IPS DF 19.7 (cell line): ENCODE measurements at places on chromosomes 4 and X.

- no peak for DNase-seq
These were observed 55.0 kb upstream of the BMP2K start for GRCh38 chr4:78720994-78721677.

GRCh38 chrX:45515262-45516215 is 314.9 kb upstream of the DIPK2B start:
- no peak for DNase-seq

DNA sequence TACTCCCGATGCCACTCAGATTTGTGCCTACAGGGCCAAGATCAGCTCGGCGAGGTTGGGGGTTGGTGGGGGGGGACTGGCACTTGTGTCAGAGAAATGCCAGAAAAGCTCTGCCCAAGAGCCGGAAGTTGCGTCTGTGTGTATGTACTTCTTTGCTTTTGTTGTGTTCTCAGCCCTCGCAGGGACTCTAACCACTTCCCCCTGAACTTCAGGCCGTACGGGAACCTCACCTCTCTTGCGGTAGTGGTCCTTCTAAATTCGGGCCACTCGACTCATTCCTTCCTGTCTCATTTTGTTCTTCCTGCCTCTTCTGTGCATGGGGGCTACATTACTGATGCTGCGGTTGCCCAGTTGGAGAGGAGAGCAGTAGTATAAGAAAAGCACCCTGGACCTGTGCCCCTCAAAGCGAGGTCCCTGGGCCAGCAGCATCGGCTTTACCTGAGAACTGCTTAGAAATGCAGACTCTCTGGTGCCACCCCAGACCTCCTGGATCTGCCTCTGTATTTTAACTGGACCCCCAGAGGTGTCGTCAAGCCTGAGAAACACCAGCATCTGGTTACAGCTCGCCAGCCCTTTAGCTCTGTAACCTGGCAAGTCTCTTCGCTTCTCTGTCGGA is 146.3 kb upstream of the RPS6KA3 start:
- no peak for DNase-seq

DNA sequence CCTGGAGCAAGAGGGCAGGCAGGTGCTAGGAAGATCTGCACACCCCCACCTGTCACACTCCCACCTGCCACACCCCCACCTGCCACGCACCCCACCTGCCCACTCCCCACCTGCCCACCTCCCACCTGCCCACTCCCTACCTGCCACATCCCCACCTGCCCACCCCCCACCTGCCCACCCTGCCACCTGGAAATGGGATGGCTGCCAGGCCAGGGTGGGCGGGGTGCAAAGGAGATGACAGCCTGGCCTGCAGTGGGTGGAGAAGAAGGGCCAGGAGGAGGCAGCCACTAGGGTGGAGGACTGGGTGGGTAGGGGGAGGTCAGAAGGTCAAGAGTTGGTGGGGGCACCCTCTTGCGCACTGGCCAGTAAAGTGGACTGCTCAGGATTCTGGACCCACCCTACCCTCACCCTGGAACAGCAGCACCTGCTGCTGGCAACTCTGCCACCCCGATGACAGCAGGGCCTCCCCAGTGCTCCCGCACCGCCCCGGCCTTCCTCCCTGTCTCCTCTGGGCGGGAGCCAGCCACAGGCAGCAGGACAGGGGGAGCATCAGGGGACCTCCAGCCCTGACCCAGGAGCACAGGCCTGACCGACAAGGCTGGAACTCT is 66.8 kb upstream of the NKX1-1 start:
- no peak for DNase-seq

- no peak for DNase-seq
These were observed 61.1 kb downstream of the HELT start for GRCh38 chr4:185079271-185079905.

GRCh38 chr4:36244257-36245082 is at the start of gene ARAP2:
Gene ARAP2 (minus strand): TSS chr4:36244514. CDS start chr4:36229486, 15,028 bp downstream.
- DNase-seq, result no peak

DNA sequence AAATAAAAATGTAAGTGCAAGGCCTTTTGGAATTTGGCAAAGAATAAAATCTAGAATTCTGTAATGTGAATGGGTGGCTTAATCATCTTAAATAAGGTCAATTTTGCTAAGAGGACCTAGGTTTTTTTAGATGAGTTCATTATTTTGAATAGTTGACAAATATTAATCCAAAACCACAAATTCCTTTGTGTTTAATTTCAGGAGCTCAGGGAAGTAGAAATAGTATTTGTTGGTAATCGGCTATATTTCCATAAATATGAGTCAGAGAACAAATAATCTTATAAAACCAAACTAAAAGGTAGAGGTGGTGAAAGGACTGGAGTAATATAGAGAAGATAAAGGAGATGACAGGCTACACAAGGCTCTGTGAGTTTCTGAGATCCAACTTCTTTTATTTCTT is 190.4 kb upstream of the TLL1 start:
- no peak for DNase-seq

GRCh38 chr4:7797330-7797729 is 142.3 kb downstream of the AFAP1 start:
- no peak for DNase-seq

DNA sequence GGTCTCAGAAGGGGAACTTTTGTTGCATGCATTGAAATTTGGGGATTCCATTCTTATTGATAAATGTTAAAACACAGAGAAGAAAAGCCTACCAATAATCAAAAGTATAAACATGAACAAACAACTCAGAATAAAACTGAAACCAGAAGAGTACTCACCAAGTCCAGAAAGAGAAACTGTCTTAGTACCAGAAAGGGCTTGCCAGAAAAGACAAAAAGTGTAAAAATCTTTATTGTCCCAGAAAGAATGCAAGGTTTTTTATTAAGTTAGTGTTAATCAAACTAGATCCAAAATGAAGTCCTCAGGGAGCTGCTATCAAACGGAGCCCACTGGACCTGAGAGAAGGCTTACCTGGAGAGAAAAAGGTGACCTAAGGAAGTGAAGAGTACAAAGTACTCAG is 897.5 kb downstream of the PCDH7 start:
- no peak for DNase-seq

- DNase-seq, result no peak
These were observed 13.3 kb downstream of the OFD1 start for GRCh38 chrX:13747836-13748235.

DNA sequence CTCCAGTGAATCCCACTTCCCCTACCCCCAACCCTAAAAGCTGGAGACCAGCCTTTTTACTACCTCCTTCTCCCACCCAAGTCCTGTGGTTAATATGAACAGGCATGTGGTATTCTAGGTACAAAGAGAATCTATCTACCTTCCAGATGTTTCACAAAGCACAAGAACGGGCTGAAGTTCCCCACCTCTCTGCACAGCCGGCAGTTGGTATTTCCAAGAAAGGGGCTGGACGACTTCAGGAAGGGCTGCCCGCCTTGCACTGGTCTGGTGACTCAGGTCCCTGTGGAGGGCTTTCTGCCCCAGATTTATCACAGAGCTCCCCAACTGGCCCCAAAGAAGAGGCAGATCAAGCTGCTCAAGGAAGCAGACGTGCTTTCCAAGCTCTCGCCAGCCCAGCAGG is 4.5 kb downstream of the FAM47E start:
- no peak for DNase-seq

DNA sequence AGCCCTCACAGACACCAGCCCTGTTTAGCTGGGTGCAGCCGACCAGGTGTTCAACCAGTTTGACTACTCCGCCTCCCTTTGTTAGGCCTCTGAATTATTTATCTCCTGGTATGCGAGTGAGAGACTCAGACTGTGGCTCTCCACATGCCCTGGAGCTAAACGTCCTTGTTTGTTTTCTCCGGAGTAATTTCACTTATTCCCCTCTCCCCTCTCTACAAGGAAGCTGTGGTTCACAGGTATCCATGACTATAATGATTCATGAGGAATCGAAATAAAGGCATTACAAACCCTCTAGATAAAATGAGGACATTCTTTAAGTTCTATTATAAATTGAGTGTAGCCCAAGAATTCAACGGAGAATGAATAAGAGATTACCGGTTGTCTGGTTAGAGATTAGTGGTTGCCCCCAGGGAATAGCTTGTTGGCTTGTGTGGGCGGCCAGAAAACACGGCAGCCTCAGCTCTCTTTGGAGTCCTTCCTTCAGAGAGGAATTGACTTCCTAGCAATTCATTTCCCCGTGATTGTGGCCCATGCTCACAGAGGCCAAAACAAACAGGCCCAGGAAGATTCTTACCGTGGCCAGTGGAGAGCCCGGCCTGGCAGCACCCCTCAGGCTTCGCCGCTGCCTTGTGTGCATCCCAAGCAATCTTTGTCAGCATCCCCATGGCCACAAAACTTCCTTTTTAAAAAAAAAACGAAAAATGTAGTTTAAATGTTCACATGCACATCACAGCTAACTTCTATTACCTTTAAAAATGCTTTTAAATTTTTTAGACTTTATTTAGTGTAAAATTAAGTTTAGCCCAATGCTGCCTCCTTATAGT is 60.2 kb upstream of the CBR4 start:
- peak; percentile 71 for DNase-seq

DNA sequence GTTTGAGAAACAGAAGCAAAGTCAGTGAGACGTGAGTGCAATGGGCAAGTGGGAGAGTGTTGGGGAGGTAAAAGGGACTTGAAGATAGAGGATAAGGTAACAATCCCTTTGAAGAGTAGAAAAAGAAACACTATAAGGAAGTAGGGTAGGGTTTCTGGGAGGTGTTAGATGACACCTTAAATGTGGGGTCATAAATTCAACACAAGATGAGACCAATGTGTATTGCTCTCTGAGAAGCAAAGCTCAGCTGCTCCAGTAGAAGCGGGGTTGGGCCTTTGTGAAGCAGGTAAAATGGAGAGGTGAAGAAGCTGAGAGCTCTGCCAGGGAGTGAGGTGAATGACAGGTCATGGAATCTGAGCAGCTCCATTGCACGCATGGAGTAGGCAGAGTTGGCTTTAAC is 85.3 kb downstream of the REELD1 start:
- DNase-seq, result no peak

DNA sequence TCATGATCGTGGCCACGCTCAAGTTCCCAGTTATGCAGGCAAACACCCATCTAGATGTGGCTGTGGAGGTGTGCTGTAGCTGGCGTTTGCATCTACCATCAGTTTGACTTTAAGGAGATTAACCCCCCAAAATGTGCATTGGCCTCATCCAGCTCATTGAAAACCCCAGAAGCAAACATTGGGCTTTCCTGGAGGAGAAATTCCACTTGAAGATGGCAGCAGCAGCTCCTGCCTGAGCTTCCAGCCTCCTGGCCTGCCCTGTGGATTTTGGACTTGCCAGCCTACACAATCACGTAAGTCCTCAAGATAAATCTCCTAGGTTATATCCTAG is 30.2 kb upstream of the SLC25A6 start:
- no peak for DNase-seq

GRCh38 chr4:67332627-67333026 is 212.7 kb downstream of the CENPC start:
- DNase-seq, result peak; percentile 12

DNA sequence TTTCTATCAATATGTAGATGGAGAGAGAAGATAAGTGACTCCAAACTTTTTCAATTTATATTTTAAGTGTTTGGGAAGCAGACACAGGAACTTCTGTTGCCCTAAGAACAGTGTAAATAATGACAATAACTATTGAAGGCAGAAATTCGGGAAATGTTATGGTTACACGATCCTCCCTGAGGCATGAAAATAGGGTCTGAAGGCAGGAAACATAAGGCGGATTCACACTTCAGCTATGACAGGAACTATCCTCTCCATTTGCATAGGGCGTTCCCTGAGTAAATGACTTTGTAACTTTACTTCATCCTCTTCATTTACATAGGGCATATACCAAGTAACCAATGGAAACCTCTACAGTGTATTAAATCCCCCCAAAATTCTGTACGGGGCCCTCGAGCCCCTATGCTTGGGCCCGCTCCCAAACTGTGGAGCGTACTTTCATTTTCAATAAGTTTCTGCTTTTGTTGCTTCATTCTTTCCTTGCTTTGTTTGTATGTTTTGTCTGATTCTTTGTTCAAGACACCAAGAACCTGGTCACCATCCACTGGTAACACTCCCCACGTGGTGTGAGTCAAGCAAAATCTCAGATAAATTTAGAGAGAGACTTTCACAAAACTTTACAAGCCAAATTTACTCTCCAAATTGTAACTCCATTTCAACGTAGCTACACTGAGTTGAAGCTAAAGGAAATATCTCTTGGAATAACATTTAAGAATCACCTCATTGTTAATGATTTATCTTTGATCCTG is 2504.3 kb downstream of the ARAP2 start:
- no peak for DNase-seq

DNA sequence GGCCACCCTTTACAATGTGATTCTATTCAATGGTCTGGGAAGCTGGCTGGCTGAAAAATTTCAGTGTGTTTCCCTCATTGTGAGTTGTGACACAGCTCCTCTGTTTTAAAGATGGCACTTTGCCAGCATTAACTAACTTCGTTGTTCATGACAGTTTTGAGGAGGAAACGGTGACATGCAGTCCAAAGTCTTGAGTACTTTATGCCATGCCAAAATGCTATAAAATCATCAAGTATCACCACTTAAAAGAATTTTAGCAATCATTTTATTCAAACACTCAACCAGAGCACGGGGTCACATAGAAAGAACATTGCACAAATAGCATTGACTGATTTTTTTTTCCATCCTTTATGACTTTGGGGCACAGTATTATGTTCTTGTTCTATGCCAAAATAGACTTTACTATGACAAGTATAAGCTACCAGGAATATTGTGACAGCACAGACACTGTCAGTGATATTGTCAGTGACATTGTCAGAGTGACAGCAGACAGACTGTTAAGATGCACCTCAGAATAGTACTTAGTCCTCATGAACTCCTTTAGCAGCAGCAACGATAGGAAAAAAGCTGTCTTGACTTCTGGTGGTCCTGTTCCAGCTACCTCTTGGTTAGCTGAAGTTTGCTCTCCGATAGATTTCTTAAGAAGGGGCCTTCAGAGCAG is 46.7 kb downstream of the CXCL13 start:
- no peak for DNase-seq

- DNase-seq, result no peak
These were observed 53.9 kb upstream of the PDLIM3 start for GRCh38 chr4:185589067-185589836.

DNA sequence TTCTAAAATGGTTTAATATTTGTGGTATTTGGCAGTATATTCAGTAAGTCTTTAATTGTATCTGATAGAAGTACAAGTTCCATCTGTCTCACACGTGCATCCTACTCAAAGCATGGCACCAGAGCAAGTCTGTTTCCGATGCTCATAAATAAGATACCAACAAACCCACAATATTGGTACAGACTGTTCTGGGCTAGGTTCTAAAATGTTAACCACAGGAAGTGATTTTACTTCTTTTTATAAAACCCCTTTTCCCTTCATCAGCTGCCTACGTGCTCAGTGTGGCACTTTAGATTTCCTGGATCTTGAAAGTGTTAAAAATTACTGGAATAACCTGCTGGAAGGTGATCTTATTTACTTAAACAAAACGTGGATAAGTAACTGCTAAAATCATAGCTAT is 165.1 kb downstream of the CFAP299 start:
- no peak for DNase-seq

DNA sequence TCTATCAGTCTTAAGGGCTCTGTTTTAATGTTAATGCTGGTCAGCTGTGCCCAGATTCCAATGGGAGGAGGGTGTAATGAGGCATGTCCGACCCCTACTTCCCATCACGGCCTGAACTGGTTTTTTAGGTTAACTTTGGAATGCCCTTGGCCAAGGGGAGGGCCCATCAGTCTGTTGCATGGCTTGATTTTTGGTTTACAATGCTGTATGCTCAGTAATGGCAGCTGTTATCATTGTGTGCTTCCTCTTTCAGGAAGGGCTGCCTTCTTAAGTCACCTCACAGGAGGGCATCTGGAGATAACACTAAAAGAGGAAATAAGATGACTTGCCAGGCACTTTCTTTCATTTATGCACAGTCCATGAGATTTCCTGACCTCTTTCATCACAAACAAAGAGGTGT is 36.3 kb downstream of the ATXN3L start:
- DNase-seq, result no peak

GRCh38 chr4:128540122-128540521 is 252.5 kb upstream of the PGRMC2 start:
- DNase-seq, result no peak
